ENCODE measurements at places on chromosomes 4 and X.

- DNase-seq = no peak
Observed at GRCh38 chr4:123977641-123978081, 581.1 kb downstream of the SPRY1 start.

DNA sequence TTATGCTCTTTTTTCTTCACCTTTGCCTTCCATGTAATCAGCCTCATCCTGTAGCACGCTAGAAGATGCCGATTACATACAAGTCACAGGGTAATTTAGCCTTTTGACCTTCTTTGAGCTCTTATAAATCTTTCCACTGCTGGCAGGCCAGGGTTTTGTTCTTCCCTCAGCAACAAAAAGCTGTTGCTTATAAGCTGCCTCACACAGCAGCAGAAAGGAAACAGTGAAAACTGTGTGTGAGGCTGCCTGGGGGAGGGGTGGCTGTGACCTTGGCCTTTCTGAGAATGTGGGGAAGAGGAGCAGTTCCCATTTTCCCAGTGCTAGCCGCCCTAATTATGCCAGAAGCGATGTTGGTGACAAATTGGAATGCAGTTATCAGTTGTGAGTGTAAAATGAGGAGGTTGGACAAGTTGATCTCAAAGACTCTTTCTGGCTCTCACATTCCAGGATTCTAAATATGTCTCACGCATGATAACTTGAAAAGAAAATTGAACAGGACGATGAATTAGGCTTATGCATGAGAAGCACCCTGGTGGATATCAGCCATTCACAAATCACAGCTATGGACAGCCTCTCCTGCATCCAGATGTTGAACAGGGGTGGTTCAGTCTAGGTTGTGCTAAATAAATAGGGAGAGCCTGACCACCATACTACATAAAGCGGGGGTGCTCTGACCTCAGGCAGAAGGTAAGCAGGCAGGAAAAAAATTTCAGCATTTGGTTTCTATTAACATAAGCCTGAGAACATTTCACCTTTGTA is 25.7 kb downstream of the SLITRK2 start:
- no peak for DNase-seq

GRCh38 chrX:107542500-107542899 is 85.8 kb upstream of the PRPS1 start:
- DNase-seq = peak; percentile 41

DNA sequence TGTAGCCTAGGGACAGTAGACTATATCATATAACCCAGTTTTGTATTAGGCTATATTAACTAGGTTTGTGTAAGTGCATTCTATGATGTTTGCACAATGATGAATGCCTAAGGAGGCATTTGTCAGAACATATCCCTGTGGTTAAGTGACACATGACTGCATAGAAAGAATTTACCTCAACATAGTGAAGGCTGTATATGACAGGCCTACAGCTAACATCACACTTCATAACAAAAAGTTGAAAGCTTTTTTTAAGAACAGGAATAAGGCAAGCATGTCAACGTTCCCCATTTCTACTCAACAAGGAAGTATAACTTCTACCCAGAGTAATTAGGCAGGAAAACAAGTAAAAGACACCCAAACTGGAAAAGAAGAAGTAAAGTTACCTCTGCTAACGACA is 165.9 kb upstream of the NDST4 start:
- no peak for DNase-seq

DNA sequence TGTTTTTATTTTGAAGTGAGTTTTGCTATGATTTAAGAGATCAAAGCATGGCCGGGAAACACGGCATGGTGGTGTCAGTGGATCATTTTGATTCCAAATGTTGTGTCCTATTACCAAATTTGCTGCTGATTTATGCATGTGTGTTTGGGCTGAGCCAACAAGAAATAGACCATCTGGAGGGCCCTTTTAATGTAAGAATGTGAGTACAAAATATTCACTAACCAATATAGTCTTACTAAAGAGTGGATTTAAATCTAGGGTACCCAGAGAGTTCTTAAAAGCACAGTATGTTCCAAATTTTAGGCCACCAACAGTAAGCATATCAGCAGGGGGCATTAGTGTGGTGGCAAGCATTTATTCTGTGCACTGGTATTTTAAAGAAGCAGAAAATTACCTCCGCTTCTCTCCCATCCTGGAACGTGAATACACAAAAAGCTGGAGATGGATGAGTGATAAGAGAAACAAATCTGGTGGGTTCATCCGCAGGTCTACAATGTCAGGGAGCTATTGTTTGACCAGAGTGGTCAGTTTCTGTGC is 444.4 kb upstream of the IGFBP7 start:
- DNase-seq = no peak

GRCh38 chrX:16664626-16665025 is 14.7 kb downstream of the S100G start:
- DNase-seq = no peak

DNA sequence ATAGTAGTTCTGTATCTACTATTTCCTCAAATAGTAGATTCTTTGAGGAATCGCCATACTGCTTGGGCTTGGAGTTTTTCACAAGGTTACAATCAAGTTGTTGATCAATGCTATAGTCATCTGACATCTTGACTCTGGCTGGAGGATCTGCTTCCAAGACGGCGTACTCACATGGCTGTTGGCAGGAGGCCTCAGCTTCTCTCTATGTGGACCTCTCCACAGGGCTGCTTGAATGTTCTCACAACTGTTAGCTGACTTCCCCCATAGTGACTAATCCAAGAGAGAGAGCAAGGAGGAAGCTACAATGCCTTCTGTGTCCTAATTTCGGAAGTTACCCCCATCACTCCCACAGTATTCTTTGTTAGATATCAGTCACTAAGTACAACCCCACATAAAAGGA is 10.3 kb downstream of the EGFL6 start:
- no peak for DNase-seq

DNA sequence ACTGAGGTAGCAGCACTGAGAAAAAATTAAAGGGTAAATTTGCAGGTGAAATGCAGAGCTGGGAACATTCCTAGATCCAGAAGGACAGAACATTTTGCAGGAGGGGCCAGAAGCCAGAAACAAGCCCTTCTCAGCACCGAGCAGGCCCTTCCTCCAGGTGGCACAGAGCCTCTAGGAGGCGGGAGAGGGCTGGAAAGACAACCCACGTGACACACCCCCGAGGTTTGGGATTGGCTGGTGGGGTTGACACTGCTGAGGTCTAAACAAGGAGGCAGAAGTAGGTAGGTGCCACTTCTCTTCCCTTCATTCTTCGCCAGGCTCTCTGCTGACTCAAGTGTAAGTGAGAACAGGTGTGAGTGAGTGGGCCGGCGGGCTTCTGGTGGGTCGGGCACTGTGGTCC is at the start of gene PAGE4:
TSS of gene PAGE4 (plus strand) at position 288 of the 400 bp plus-strand sequence. CDS start 1,126 bp downstream, outside the sequence.
- DNase-seq = no peak

DNA sequence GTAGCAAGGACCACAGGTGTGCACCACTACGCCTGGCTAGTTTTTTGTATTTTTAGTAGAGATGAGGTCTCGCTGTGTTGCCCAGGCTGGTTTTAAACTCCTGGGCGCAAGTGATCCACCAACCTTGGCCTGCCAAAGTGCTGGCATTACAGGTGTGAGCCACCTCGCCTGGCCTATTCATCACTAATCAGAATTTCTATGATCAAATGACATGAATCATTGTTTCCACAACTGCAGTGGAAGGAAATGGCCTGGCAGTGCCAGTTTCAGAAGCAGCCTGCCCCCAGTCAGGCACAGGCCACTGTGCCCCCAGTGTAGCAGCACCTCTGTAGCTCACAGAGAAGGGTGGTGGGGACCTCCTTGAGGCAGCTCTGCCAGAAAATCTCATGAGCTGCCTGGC is 66.0 kb upstream of the MSANTD1 start:
- no peak for DNase-seq

DNA sequence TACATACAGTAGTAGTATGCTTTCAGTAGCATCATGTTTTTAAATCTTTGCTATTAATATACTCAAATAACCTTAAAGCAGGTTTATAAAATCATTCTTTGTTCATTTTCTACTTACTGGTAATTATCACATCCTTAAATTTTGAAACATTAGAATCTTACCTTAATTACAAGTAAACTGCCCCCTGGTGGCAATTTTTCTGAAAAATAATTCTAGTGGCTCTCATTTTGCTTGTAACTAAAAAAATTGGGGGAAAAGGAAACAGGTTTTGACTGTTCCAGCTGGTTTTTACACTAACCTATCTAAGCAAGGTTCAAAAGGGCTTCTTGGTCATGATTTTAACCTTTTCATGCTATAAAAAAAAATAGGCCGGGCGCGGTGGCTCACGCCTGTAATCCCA is 18.5 kb upstream of the DCAF4L1 start:
- DNase-seq = no peak

GRCh38 chrX:131828482-131828881 is 194.6 kb upstream of the STK26 start:
- DNase-seq = no peak

GRCh38 chrX:153864561-153865320 is 21.2 kb downstream of the L1CAM start:
- no peak for DNase-seq

GRCh38 chr4:45897946-45898585 is 225.8 kb downstream of the GABRG1 start:
- DNase-seq = no peak

DNA sequence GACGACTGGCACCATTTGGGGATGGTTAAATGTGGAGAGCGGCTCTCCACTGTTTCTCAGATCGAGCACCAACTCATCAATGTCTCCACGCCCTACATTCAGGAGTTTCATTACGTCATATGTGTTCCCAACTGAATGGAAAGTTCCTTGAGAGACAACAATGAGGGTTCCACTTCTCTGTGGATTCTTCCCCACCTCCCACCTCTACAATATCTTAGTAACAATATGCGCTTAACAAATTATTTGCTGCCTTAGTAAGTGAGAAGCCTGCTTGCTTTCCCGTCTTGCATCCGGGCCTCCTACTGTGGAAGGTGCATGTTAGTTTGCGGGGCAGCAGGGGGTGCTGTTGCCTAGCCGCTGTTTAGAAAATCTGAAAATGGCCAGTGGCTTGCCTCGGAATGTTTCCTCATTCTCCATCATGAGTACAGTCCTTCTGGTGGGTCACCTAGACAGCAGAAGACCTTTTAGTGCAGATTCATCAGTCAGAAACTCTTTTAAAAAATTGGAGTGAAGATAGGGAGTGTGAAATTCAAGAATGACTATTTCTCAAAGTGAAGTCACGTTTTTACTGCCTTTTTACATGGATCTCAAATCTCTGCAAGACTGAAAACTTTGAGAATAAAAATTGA is 55.7 kb downstream of the PHOX2B start:
- no peak for DNase-seq

- DNase-seq = no peak
Observed at GRCh38 chrX:113959912-113960626, 623.8 kb upstream of the HTR2C start.

DNA sequence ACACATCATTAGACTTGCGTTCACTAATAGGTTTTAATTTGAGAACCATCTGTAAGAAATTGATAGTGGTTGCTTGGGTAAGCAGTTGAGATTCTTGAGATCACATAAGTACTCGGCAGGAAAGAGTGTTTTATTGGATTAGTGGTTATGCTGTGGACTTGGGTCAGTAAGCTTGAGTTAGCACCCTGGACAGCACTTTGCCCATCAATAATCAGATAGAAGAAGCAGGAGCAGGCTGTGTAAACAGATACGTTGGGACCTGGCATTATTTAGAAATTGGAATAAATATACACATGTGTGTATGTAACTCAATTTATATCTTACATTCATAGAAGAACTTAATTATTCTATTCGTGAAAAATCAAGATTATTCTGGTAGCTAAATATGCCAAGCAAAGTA is 357.5 kb upstream of the SMIM31 start:
- DNase-seq = no peak

DNA sequence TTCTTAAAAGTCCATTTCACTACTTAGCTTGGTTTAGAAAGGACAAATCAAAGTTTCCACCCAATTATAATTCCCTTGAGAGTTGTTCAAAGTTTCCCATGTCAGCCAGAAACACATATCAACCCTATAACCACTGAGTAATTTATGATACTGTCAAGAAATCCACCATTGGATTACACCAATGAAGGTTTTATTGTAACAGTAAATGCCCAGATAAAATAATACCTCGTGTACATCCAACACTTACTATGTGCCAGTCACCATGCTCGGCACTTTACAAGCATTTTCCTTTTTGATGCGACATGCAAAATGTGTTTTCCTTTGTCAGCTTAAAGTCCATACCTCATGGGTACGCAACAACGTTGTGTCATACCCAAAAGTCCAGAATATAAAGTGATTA is 64.0 kb downstream of the MID1 start:
- no peak for DNase-seq

GRCh38 chr4:183303301-183303700 is 16.8 kb downstream of the CLDN22 start:
- no peak for DNase-seq

DNA sequence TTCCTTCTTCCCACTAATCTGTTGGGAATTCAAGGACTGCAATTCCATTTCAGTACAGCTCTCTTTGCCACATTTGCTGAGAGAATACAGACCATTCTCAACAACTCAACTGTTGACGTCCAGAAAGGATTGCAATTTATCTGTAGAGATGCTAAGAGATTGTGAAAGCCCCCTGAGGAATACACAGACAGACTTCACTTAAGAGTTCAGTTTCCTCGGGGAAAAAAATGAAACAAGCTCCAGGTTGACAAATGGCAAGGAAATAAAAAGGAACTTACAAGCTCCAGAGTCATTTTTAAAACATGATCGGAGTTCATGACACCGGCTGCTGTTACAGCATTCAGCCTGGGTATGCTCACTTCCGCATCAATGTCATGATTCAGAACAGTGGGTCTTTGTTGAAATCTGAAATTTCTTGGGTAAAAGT is 13.8 kb downstream of the TLR10 start:
- DNase-seq = no peak

- DNase-seq = no peak
Observed at GRCh38 chr4:125994430-125994829, 679.7 kb downstream of the FAT4 start.

DNA sequence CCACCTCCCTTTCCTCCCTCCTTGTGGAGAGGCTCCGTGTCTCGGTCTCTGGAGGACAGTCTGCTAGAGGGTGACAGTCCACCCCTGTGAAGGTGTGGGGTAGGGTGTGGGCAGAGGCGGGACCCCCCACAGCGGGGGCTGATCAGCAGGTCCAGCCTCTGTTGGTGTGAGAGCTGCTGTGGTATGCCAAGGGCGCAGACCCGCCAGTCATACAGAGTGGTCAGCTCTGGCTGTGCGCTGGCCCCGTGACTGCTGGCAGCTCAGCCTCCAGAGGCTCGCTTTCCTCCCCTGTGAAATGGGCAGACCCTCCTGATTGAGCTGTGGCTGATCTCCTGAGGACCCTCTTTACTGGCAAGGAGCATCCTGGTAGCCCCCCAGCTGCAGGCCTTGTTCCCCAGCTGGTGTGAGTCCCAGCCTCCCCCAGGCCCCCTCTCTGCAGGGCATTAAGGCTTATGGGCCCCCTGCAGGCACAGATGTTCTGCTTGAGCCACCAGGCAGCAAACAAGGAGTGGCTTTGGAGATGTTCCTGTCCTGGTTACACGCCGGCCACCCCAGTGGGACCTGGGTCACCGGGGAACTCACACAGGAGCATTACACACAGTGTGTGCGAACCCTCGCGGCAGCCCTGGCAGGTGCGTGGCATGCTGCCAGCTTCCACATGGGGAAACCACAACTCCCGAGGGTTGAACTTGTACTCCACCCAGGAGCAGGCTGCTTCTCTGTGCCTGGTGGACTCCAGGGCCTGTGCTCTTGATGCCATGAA is 76.8 kb downstream of the PPP2R2C start:
- DNase-seq = no peak

Measured in NCI-H1930 (cell line).